AG04449 (cell line): ENCODE measurements at places on chromosomes 6 and 20.

DNA sequence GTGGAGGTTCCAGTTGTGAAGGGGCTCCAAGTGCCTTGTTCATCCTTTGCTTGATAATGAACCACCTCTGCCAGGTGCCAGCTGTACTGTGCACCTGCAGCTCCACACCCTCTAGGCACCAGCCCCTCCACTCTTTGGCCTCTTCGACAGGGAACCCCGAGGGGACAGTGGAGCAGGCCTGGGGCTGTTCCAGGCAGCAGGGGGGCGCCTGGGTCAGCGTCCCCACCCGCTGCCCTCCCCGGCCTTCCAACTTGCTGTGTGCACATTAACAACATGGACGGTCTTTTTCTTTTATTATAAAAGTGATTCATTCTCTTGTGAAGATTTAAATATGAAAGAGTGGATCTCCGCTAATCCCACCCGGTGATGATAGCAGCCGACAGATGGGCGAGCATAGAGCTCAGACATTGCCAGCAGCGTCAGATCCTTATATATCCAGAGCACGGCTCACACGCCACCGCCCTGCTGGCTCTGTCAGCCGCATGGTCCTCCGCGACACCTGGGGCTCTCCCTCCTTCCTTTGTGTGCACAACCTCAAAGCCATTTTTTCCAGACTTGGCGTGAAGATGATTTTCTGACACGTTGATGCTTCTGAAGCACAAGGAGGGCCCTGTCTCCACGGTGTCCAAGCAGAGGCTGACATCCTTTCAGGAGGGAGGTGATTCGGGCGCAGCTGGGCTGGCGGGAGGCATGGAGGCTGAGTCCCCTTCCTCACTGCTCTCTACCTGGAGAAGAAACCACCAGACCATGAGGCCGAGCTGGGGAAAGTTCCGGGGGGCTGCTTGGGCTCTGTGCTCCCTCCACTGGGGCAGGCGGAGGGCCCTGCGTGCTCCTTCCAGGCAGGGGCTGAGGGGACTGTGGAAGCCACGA is 22.2 kb upstream of the MRGBP start:
- DNase-seq, result no peak

- no peak for DNase-seq
These were observed 159.2 kb downstream of the CD109 start for GRCh38 chr6:73854998-73855718.

- no peak for DNase-seq
These were observed 44.0 kb upstream of the RNGTT start for GRCh38 chr6:89007209-89008000.

- no peak for DNase-seq
These were observed 15.8 kb downstream of the TUBB2B start for GRCh38 chr6:3211681-3212080.

DNA sequence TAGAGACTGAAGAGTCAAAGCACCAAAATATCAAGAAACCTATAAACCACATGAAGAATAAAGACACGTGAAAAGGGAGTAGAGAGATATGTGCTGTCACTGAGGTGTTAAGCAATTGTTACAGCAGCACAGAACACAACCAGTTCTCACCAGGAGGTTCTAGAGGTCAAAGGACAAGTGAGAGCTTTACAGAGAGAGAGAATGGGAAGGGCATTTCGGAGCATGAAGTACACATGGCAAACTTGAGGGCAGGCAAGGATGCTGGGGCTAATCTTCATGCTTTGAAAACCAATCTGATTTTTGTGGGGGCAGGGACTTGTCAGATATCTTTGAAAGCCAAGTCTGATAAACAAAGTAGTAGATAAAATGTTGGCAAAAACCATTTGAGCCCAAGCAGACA is 142.3 kb upstream of the NRSN1 start:
- DNase-seq, result no peak

GRCh38 chr6:38302081-38302480 is 337.6 kb downstream of the BTBD9 start:
- DNase-seq, result no peak

DNA sequence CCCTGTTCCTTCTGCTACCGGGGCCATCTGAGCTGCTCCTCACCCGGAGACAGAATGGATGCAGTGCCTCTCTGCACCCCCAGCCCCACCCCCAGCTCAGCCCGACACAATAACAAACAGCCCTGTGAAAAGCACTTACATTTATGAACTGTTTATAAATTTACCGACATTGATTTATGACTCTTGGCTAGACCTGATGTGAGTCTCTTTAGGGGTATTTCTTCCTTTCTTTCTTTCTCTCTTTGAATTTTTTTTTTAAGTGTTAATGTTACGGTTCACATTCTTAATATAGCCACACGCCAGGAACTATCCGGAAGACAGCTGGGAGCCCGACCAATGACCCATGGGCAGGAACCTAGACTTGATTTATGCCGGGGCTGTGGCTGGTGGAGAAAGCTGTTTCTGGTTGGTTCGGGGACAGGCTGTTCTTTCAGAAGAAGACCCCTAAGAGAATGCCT is 266.3 kb downstream of the CDC5L start:
- no peak for DNase-seq

DNA sequence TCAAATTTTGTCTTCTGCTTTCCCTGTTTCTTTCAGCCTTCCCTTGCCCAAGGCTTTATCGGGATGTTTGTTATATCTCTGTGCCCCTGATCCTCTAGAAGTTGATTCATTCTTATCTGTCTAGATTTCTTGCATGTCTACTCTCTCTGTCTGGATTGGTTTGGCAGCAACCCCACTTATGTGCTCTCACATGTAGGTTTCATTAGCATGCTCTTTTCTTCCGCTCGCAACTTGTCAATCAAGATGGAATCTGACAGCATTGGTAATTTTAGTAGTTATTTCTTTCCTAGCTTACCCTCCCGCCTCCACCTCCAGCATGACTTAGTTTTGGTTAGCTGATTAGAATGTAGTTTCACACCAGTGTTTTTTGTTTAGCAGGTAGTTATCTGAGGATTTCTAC is 39.3 kb downstream of the LRRC1 start:
- no peak for DNase-seq

GRCh38 chr6:45378334-45378926 is 696 bp upstream of the SUPT3H start:
- DNase-seq, result no peak

GRCh38 chr6:144723431-144723830 is 438.3 kb downstream of the UTRN start:
- DNase-seq, result no peak

- DNase-seq, result no peak
These were observed 121.4 kb upstream of the DST start for GRCh38 chr6:56764081-56764566.

DNA sequence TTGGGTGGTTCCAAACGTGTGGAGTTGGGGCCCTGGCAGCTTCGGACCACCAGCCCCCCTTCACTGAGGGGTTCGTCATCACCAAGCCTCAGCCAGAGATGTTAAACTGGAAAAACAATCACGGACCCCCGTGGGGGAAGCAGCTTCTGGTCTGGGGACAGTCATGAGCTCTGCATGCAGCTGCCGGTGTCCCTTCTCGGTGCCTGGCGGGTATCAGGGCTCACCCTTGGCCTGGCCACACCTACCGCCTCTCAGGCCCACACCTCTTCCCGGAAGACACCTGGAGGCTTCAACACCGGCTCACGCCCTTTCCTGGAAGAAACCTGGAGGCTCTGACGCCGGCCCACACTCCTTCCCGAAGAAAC is 77.8 kb upstream of the BHLHE23 start:
- DNase-seq, result no peak

GRCh38 chr6:37965964-37966676 is 146.6 kb downstream of the ZFAND3 start:
- DNase-seq, result no peak

- DNase-seq, result no peak
These were observed 135.1 kb upstream of the ENPP5 start for GRCh38 chr6:46305833-46306232.

- no peak for DNase-seq
These were observed 147.4 kb upstream of the SPACA1 start for GRCh38 chr6:87900160-87900698.

DNA sequence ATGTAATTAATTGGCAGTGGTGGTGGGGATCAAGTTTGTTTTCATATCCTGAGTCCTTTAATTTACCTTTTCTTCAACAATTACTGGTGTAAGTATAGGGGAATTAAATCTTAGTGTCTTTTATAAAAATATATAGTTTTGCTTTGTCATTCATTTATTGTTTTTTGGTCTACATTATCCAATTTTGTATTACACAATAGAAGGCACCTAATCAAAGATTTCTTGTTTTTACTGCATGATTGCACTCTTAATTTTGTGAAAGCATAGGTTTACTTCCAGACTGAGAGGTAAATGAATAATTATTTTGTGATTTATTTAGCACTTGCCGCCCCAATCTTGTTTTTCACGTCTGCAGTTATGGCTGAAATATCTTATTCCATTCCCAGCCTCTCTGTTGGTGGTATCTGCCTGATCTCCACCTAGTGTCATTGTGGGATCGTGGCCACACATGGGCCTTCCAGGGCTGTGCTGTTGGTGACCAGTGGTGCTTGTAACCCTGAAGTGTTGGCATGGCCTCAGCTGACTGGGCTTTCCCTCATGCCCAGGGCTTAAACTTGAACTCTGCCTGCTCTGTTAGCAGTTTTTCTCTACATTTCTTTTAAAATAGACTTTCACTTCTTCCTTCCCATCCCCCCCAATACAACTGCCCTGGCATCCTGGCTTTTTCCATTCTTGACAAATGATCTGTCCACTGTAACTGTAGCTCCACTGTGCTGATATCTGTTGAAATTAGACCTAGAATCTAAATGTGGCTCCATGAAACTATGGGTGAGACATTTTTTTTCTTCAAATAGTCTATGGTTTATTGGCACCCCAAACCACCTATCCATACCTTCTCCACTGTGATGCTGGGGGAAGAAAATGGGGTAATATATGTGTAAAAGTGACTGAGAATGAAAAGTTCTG is 24.8 kb downstream of the E2F3 start:
- DNase-seq, result no peak

DNA sequence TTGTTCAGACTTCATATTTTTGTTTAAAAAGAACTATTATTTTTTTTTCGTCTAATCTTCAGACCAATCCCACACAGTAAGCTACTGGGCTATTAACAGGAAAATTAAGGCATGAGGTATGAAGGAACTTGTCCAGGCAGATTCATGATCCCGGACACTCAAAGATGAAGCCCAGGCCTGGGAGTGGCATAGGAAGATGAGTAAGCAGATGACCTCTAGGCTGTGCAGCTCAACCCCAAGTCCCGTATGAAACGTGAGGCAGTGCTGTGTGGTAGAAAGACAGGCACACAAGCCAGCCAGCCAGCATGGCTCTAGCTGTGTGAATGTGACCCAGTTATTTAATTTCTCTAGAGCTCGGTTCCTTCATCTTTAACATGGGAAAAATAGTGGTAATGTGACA is 231.9 kb downstream of the CLIC5 start:
- no peak for DNase-seq

- DNase-seq, result peak; percentile 0
These were observed 247.8 kb downstream of the CD83 start for GRCh38 chr6:14365393-14365792.

- DNase-seq, result peak; percentile 31
These were observed 63.5 kb upstream of the TMEM30A start for GRCh38 chr6:75347898-75348610.

- no peak for DNase-seq
These were observed 14.9 kb upstream of the FAM210B start for GRCh38 chr20:56343861-56344381.

DNA sequence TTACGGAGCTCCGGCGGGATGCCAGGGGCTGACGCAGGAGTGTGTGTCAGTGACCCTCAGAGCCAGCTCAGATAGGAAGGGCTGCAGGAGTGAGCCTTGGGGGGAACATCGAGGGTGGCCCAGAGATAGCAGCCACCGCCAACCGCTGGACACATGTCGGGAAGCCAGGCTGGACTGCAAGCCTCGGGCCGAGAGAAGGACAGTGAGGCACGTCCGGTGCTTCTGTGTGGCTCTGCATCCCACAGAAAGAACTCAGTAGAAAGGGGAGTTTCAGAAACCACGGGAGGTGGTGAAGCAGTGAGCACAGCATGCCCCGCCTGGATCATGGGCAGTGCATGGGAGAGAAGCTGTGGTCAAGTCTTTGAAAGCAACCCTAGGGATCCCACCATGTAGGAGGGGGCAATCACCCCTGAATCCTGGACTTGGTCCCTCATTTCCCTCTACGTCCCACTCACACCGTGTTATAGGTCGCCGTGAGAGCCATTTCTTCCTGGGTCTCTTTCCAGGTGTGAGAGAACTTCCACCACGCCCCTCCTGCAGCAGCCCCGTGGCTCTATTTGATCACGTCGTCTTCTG is 383.7 kb upstream of the CDH4 start:
- DNase-seq, result no peak

DNA sequence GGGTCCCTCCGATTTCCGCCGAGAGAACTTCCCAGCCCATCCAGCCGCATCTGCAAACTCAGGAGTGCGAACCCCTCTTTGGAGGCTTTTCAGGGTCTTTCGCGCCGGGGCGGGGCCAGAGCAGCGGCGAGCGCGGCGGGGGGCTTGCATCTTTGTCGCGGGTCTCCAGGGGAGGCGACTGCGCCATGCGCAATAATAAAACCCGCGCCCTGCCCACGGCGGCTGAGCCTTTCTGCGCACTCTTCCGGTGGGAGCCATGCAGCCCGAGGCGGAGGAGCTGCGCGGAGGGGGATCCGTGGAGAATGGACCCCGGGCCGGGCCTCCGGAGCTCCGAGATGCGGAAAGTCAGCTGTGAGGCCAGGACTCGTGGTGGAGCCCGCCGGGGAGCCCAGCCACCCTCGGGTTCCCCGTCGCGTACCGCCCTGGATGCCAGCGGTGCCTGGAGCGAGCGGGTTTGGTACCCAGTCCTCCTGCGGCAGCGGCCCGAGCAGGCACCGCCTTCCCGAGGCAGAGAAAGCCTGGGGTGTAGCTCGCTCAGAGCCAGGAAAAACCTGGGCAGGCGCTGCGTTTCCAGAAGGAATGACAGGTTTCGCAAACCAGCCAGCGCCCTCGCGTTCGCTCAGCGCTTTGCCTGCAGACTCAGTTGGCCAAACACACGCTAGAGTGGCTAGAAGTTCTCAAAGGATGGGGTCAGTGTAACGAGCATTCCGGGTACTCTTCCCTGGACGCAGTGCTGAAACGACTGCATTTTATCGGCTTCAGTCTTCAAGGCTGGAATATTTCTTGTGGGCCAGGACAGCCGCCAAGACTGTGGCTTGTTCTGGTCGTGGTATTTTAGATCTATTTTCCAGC is 1.2 kb downstream of the AKAP12 start:
- DNase-seq, result no peak

- no peak for DNase-seq
These were observed 1.9 kb downstream of the ID1 start for GRCh38 chr20:31606804-31607639.

DNA sequence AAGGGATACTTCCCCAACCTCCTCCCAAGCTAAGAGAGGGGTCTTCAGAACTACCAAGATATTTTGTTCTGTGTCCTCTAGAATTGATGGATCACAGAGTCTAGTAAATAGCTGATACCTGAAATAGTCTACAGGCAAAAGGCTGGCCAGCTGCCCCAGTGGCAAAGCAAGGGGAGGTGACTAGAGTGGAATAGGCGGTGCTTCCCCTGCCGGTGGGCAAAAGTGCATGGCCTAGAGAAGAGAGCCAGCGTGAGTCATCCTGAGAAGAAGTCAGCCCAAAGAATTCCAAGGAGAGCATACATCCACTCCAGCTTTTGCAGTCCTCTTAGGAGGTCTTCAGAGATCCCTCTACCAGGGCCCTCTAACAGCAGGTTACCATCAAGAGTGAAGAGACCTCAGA is 14.7 kb downstream of the DPPA5 start:
- DNase-seq, result no peak

GRCh38 chr20:5843054-5843592 is 92.9 kb downstream of the SHLD1 start:
- DNase-seq, result no peak
